ENCODE measurements at places on chromosomes 3 and 15.

- DNase-seq = no peak
Observed at GRCh38 chr3:197155046-197155445, 125.4 kb upstream of the MELTF start.

DNA sequence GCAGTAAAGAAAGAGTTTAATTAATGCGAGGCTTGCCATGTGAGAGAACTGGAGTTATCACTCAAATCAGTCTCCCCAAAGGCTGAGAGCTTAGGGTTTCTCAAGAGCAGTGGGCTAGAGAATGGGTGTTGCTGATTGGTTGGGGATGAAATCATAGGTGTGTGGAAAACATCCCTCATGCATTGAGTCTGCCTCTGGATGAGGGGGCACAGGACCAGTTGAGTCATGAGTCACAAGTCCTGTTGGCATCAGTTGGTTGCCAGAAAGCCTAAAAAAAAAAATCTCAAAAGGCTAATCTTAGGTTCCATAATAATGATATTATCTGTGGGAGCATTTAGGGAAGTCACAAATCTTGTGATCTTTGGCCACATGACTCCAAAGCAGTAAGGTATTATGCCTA is 800.3 kb downstream of the TUSC7 start:
- DNase-seq = no peak

DNA sequence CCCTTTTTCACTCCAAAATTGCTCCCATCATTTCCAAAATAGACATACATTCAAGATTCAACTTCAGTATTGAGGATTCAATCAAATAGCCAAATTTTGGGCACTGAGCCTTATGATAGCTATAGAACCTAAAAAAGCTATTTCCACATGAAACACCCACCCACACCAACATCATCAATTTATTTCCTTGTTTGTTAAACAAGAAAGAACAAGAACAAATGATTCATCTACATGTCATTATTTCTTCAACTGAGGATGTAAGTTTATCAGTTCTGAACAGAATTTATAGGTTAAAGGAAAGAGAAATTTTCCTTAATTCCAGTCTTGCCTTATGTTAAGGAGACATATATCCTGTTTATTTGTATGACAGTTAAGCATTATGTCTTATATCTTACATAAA is 32.2 kb downstream of the DPPA2 start:
- no peak for DNase-seq

GRCh38 chr15:49045751-49046219 is 461 bp downstream of the SECISBP2L start:
- DNase-seq = peak; percentile 38

- DNase-seq = no peak
Observed at GRCh38 chr3:172562871-172563865, 39.9 kb upstream of the TNFSF10 start.

- DNase-seq = no peak
Observed at GRCh38 chr15:36982430-36982829, 117.9 kb downstream of the MEIS2 start.

DNA sequence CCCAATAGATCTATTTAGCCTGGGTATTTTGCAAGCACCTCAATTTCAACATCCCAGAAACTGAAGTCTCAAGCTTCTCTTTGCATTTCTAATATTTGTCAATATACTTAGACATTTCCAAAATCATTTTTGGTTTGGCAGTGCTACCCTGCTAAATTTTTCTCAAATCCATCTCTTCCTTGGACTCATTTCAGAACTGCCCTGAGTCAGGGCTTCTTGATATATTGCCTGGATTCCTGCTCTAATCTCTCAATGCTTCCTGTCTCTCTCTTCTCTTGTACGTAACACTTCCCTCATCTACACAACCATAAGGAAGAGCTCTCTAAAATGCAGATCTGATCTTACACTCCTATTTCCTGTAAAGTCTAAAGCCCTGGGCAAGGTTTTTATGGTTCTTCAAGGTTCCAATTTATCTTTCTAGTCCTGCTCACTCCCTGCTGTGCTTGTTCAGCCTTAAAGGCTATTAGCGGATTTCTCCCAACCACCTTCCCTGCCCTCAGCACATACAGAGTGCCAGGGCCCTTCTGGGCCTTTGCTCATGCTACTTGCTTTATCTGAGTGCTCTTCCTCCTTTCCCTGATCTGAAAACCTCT is 53.0 kb upstream of the MME start:
- DNase-seq = no peak

DNA sequence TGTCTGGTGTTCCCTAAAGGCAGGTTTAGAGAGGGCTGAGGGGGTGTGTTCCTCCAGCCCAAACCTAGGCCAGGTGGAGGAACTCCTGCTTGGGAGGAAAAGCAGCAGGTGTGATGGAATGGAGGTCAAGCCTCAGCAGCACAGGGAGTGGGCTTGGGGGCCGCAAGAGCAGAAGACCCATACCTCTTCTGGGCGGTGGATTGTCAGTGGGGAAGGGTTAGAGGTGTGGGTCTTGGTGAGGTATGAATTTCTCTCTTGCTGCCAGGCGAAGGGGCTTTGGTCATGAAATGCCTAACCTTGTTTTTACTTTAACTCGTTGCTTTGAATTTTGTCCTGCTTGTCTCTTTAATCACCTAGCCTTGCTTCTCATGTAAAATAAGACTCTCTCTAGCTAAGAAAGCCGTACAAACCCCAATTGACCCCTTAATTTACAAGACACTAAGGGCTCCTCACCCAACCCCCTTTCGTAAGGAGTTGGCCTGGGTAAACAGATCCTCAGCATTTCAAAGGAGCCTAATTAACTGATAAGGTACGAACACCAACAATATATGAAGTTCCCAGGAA is 38.9 kb downstream of the DHX30 start:
- DNase-seq = no peak

DNA sequence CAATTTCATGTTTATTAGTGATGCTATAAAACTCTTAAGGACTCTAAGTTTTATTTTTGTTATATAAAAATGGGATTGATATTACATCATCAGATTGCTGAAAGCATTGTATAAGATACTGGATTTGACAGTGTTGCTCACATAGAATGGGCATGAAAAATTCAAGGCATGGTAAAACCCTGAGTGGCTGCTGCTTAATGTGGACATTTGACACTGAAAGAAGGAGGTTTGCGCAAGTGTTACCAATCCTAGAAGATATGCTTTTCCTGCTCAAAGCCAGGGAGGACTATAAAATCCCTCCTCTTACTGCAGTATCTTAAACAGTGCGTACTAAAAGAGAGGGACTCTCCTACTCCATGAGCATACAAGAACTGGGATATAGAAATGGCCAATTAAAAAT is 65.8 kb upstream of the PTX3 start:
- no peak for DNase-seq

All from stimulated activated CD8-positive, alpha-beta memory T cell treated with anti-CD3 and anti-CD28 coated beads, Interleukin-4, amount 100 ng/mL, for 48 hours (primary cell).